ENCODE measurements at places on chromosomes 1 and 21.
A peak's percentile ranks its signal among the peaks of the same experiment; 100 is the strongest.

- no peak overlapping the region for H3K27ac ChIP-seq
- no peak overlapping the region for H3K4me3 ChIP-seq
- no peaks in the 10 kb centered on the region for H3K36me3 ChIP-seq
- no peak for DNase-seq
- H3K4me1 ChIP-seq = peaks cover 2% of the 10 kb centered on the region
Observed at GRCh38 chr1:204113896-204114295, 37.9 kb downstream of the ETNK2 start.

DNA sequence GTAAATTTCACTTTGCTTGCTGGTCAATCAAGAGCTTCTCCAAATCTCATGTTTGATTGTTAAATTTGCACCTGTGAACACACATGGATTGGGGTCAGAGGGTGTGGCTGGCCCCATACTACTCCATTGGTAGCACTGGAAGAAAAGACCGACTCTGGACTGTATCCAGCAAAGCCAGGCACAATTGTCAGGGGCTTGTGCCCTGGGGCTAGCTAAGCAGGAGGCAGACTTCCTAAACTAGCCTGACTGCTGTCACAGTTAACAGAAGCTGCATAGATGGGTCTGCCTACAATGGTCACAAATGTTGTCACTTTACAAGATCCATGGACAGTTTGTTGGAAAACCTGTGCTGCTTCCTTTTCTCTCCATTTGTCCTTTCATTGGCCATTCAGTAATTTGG lies 421.0 kb downstream of the DSCAM start:
- no peaks in the 10 kb centered on the region for H3K36me3 ChIP-seq
- no peak overlapping the region for H3K27ac ChIP-seq
- no peaks in the 10 kb centered on the region for H3K4me1 ChIP-seq
- DNase-seq = no peak
- no peak overlapping the region for H3K4me3 ChIP-seq

DNA sequence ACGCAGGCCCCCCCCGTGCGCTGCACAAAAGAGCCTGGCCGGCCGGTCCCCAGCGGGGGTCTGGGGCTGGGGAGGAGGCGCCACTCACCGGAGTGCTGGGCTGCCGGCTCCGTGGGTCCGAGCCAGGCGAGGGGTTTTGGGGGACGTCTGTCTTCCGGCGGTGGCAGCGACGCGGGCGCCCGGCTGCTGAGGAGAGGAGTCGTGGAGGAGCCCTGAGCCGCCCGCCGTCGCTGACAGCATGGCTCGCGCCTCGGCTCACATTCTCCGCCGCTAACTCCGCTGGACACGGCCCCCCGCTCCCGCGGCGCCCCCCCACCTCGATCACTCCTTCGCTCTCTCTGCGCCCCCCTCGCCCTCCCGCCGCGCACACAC lies 649 bp downstream of the AHDC1 start:
- H3K36me3 ChIP-seq = no peaks in the 10 kb centered on the region
- H3K4me3 ChIP-seq = peak overlapping the region; percentile 88
- H3K4me1 ChIP-seq = peaks cover 61% of the 10 kb centered on the region
- peak overlapping the region; percentile 83 for H3K27ac ChIP-seq
- H3K27me3 ChIP-seq = no peaks in the 10 kb centered on the region

DNA sequence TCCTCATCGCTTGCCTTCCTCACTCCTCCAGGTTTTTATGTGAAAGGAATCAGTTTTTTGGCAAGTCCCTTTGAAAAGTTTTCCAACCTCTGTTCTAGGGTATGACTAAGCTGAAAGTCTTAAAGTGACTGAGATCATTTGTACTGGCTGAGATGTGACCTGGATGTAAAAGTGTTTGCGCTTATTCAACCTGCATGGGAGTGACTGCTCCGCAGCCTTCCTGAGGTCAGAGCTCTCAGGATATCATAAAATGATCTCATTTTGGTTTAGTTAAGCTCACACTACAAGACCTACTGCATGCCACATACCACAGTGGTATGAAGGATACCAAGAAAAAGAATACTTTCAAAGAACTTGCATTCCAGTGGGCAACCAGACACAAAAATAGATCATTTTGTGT lies 29.8 kb upstream of the TADA1 start:
- no peaks in the 10 kb centered on the region for H3K27me3 ChIP-seq
- DNase-seq = no peak
- H3K4me1 ChIP-seq = no peaks in the 10 kb centered on the region

DNA sequence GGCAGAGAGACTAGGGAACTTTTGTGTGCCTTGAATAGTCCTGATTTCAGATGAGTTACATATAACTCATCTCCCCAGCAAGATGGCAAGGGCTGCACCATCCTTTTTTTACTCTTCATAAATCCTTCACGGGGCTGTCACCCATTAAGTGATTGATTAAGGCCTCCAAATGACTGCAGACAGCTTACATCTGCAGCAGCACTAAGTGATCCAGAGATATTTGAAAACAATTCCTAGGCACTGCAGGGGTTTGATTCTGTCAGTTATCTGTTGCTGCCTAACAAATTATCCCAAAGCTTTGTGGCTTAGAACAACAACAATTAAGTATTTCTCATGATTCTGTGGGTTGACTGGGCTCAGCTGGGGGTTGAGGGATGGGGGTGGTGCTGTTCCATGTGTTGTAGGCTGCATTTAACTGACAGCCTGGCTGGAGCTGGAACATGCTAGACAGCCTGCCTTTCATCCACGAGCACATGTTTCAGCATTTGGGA lies 19.3 kb downstream of the TEX38 start:
- peaks cover 4% of the 10 kb centered on the region for H3K36me3 ChIP-seq
- H3K27me3 ChIP-seq = no peaks in the 10 kb centered on the region
- no peak overlapping the region for H3K27ac ChIP-seq

DNA sequence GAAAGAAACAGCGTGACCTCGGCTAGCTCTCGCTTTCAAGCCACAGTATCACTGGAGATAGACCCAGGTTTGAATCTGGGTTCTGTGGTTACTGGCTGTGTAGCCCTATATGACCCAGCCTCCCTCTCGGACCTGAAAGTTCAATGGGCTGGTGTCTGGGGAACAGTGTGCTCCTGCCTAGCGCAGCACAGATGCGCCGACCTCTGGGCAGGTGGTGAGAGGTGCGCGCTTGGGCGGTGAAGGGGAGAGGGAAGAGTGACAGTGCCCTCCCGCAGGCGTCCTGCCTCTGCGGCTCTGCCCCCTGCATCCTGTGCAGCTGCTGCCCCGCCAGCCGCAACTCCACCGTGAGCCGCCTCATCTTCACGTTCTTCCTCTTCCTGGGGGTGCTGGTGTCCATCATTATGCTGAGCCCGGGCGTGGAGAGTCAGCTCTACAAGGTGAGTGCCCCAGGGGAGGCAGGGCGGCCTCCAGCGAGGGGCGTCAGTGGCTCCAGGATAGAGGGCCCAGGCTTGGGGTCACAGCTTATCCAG lies 10.5 kb downstream of the SERINC2 start:
- peaks cover 14% of the 10 kb centered on the region for H3K4me1 ChIP-seq
- H3K4me3 ChIP-seq = no peak overlapping the region
- DNase-seq = no peak
- H3K27me3 ChIP-seq = no peaks in the 10 kb centered on the region
- no peaks in the 10 kb centered on the region for H3K36me3 ChIP-seq
- no peak overlapping the region for H3K27ac ChIP-seq

DNA sequence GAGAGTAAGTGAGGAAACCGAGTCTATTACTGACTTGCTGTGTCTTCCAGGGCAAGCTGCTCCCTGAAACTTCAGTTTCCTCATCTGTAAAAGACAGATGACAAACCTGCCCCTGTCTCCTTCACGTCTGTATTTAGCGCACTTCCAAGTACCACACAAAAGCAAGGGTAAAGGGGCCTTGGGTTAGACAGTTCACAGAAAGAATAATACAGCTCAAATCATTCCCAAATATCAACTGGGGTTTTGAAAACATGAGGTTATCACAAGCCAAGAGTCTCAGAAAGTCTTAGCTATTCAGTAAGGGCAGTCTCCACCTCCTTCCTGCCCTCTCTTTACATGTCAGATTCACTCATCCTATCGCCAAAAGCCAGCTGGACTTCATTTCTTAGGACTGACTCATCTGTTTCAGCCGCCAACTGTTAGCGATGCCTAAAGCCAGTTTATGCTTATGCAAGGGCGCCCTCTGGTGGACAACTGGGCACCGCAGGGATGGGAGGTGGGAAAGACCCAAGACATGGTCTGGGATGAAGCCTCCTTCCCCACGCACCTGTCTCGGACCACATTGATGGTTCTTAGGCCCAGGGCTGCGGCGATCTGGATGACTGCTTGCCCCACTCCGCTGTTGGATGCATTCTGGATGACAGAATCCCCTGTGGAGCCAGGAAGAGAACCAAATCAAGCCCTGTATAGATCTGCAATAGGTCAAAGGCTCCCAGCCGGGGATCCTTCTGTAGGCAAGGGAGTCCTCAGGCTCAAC lies 21.1 kb upstream of the SRSF4 start:
- no peaks in the 10 kb centered on the region for H3K27me3 ChIP-seq
- no peaks in the 10 kb centered on the region for H3K36me3 ChIP-seq
- H3K4me3 ChIP-seq = no peak overlapping the region
- DNase-seq = peak; percentile 98
- H3K27ac ChIP-seq = peak overlapping the region; percentile 91
